ENCODE measurements at places on chromosomes 2 and 18. TPM values are rescaled to one million over a fixed set of nuclear protein-coding genes. Genes with fewer than 3 reads are reported as not detected.

The DNAH6 gene
- 3.8 TPM for total RNA-seq

The GCG gene
- 4,649 TPM for total RNA-seq

The ACOXL gene
- 1.4 TPM for total RNA-seq

The RBKS gene
- total RNA-seq: 3.2 TPM

The MALL gene
- total RNA-seq: 82.7 TPM

The CCDC88A gene
- 70.6 TPM for total RNA-seq

DNA sequence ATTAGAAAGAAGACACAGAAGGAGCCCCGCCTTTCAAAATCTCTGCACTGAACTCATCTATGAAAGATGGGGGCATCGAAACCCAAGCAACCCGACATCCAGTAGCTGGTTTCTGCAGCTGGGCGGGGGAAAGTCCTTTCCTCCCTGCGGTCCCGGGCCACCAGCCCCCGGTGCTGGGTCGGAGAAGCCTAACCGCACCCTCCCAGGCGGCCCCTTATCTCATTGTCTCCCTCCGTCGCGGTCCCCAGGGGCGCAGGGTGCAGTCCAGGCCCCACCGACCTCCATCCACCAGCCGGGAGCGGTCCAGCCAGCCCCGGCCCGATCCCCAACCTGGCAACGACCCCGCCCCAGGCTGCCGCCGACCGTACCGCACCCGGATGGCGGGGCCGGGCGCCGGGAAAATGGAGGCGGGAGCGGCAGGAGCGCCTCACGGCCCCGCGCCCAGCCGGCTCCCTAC lies 452 bp downstream of the RAPH1 start:
- H3K36me3 ChIP-seq: no peaks in the 10 kb centered on the region
- H3K4me3 ChIP-seq: peak overlapping the region; percentile 89
- H3K27me3 ChIP-seq: peaks cover 13% of the 10 kb centered on the region
- peaks cover 16% of the 10 kb centered on the region for H3K4me1 ChIP-seq
- H3K27ac ChIP-seq: peak overlapping the region; percentile 34
- no peak for DNase-seq

DNA sequence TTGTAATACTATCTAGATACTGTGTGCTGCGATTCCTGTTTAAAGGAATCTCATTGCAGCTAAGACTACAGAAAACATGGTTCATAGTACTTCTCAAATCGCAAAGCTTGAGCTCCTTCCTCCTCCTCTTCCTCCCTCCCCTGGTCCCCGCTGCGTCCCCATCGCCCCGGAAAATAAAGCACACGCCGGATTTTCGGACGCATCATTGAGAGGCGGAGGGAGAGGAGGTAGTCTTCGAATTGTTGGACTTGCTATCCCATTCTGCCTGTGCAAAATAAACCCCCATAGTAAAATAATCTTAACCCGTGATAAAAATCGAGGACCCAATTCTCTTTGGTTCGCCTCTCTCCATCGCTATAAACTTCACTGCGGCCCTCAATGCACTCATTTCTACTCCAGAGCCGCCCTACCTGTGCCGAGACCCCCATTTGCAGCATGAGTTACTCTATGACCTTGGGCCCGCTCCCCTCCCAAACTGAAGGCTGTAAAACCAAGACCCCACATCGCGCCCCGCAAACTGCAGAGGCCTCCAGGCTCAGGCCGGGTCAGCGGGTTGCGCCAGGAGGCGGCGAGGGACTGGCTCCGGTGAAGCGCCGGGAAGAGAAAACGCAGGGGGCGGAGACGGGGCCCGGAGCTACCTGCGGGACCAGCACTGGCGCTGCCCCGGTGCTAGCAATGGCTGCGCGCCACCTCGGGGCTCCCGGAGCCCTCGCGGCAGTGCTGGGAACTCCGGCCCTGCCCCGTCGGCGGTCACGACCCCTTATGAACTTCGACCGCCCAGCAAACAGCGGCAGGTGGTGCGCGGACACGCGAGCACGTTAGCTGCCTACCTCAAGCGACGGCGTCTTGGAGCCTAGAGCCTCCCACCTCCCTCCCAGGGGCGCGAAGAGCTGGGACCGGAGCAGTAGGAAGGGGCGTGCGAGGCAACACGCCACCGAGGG lies 649 bp downstream of the ESCO1 start:
- H3K4me3 ChIP-seq: peak overlapping the region; percentile 96
- peaks cover 4% of the 10 kb centered on the region for H3K36me3 ChIP-seq
- peak overlapping the region; percentile 99 for H3K27ac ChIP-seq
- H3K27me3 ChIP-seq: no peaks in the 10 kb centered on the region

GRCh38 chr2:59654710-59655109 lies 898.7 kb downstream of the BCL11A start:
- DNase-seq: no peak
- H3K27ac ChIP-seq: no peak overlapping the region
- no peaks in the 10 kb centered on the region for H3K4me1 ChIP-seq
- H3K36me3 ChIP-seq: no peaks in the 10 kb centered on the region
- H3K27me3 ChIP-seq: no peaks in the 10 kb centered on the region
